SHP77 treated with DMSO at 0.1 percent for 48 hours (cell line): ENCODE measurements at places on chromosomes 2 and 18.

DNA sequence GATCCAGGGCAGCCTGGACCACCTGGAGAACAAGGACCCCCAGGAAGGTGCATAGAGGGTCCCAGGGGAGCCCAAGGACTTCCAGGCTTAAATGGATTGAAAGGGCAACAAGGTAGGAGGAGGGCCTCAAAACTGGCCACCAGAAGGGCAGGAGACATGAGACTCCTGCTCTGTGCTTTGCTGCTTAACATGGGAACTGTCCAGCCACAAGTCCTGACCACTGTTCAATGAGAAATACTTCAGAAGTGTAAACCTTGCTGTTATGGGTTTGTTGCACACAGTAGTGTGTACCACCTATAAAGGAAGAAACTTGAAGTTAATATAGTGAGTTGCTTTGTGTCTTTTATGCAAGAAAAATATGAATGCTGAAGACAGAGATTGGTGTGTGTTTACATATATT lies 44.2 kb upstream of the MFF start:
- no peak for DNase-seq

DNA sequence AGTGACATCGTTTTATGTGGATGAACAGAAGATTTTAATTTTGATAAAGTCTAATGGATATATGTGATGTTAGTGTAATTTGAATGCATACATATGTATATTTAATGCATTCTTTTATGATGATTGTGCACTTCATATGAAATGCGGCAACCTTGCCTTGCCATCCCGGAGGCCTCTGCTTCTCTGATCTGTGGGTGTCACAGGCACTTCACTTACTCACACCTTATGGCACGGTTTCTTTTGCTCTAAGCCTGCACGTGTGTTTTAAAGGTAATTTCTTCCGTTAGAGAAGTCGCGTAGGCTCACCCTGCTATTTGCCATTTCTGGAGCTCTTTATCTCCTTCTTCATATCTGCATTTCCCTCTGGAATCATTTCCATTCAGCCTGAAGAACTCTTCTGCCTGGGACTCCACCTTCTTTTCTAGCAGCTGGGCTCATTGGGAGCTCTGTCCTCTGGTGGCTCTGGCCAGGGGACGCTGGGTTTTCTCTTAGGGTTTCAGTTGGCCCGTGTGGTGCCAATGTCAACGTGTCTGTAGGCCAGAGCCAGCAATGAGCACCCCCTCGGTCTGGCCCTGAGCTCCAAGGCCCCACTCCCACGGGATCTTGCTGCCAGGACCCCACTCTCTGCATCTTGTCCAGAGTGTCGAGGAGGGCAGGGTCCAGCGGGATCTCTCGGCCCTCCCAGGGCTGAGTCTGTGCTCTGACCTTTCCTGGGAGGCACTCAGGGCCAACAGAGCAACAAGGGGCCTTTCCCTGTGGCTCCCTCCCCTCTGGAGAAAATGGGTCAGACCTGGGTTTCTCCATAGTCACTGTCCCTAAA lies 97.3 kb downstream of the RTP5 start:
- DNase-seq = no peak

DNA sequence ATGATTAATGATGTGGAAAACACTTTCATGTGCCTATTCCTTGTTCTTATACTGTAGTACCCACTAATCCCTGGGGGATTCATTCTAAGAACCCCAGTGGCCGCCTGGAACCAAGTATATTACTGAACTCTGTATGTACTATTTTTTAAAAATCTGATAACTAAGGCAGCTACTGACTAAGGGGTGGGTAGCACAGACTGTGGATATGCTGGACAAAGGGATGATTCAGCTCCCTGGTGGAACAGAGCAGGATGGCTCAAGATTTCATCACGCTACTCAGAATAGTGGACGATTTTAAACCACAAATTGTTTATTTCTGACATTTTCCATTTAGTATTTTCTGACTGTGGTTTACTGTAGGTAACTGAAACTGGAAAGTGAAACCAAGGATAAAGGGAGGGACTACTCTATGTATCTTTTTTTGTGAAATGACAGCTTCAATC lies 41.8 kb upstream of the CDC42EP3 start:
- no peak for DNase-seq

DNA sequence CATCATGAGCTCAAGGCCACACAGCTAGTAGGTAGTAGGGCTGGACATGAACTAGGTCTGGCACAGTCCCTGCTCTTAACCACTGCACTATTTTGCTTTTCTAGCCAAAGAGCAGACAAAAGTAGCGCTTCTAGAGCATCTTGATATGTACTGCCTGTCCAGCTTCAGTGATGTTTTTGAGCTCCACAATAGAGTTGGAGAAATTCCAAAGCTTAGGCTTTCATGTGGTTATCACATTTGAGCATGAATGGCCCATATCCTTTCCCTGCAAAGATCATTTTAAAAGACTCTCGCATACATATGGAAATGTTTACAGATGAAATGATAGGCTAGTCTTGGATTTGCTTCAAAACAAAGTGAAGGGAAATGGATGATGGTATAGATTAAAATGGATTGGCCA lies 128.7 kb downstream of the MAP3K20 start:
- no peak for DNase-seq

GRCh38 chr2:133732059-133732458 lies 163.8 kb upstream of the NCKAP5 start:
- DNase-seq = no peak

DNA sequence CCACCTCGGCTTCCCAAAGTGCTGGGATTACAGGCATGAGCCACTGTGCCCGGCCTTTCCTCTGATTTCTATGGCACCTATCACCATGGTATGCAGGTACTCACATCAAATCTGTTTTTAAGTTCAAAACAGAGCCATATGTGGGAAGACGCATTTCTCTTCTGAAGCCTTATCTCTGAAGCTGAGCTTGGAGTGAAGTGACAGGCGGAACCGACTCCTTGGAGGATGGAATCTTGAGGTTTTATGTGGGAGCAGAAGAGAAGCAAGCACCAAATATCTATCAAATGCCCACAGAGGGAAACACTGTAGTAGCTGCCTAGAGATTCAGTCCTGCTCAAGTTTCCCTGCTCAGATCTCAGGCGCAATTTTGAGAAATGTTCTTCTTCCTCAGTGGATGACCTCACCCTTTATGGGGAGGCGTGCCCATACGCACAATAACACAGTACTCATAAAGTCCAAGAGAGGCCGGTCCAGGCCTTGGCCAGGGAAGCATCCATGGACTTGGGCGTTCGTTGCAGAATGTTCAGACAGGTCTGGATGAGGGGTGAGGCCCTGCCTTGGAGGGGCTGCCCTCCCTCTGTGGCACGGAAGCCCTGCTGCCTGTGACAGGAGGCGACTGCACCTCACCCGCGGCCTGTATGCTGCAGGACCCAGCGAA lies 67.9 kb downstream of the HNRNPLL start:
- DNase-seq = no peak

DNA sequence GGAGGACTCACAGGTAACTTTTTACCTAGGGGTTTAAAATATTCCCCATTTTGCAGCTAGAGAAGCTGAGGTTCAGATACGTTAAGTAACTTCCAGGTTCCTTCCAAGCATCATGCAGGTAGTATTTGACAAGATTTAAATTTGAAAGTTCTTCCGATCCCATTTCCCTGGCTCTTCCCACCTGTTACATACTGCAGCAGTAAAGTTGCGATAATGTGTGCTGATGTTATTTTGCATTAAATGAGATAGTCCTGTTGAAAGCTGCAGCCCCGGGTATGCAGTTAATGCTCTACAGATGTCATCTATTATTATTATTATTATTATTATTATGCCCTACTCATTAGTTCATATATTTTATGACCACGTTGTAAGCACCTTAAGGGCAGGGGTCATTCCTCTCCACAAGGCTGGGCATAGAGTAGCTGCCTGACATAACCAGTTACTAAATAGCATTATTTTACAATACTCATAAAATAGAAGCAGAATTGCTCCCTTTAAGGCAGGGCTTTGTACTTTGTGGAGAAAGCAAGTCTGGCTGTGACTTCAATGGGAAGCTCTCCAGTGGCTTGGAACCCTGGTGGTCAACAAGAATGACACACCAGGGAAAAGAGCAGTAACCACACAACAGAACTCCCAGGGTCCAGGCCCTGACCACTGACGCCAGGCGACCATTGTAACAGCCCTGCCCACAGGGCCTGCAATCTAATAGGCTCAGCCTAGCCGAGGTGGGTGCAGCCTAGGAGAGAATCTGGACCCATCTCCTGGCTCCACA lies 112.0 kb upstream of the STPG4 start:
- DNase-seq = no peak

- no peak for DNase-seq
Measured at GRCh38 chr2:2825516-2826208, 494.6 kb upstream of the MYT1L start.

GRCh38 chr18:43389163-43389562 lies 111.9 kb upstream of the SYT4 start:
- DNase-seq = no peak

GRCh38 chr2:134782792-134783191 lies 55.6 kb upstream of the ACMSD start:
- no peak for DNase-seq

DNA sequence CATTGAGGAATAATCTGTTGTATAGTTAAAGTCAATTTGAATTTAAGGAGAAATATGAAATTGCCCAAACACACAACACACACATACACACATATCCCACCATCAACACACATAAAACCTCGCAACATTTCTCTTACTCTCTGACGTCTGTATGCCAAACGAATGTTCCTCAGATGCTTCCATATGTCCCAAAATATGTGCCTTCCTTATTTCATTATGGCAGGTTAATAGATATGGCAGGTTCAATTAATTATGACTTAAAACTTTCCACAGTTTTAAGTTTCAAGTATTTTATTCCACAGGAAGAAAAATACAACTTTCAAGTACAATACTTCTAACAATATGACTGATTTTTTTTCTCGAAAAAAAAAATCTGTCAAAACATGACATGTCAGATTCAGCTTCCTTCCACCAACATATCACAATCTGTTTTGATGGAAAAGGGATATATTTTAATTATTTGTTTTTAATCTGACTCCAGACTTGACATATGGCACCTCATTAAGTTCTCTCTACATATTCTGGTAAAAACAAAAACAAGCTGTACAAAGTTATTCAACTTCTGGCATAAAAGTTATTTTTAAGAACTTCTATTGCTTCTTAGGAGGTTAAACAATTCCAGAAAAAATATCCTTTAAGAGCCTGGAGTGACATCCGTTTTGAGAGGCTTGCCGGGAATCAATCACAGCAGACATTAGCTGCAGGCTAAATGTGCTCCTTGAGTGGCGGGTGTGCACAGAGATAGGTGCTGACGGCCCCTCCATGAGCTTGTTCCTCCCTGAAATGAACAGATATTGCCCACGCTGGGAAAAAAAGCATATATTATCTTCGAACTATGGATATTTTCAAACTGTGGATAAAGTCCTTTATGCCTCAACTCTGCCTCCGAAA lies 812.7 kb downstream of the DCDC2C start:
- no peak for DNase-seq

GRCh38 chr2:202006301-202006700 lies 27.4 kb upstream of the FZD7 start:
- DNase-seq = no peak

GRCh38 chr2:219681694-219682300 lies 54.4 kb downstream of the SLC4A3 start:
- DNase-seq = no peak

GRCh38 chr2:10659898-10660568 lies 29.7 kb downstream of the NOL10 start:
- DNase-seq = no peak

DNA sequence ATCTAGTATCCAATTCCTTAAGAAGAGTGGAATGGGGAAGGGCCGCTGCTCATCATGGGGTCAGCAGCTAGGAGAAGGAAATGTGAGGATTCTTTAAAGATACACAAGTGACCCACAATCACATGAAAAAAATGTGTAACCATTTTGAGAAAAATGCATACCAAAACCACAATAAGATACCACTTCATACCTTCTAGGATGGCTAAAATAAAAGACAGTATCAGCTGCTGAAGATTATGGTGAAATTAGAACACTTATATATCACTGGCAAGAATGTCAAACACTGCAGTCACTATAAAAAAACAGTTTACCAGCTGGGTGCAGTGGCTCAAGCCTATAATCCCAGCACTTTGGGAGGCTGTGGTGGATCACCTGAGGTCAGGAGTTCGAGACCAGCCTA lies 67.9 kb downstream of the C2orf74 start:
- DNase-seq = no peak

GRCh38 chr2:241389697-241390096 lies 33.6 kb downstream of the FARP2 start:
- no peak for DNase-seq

DNA sequence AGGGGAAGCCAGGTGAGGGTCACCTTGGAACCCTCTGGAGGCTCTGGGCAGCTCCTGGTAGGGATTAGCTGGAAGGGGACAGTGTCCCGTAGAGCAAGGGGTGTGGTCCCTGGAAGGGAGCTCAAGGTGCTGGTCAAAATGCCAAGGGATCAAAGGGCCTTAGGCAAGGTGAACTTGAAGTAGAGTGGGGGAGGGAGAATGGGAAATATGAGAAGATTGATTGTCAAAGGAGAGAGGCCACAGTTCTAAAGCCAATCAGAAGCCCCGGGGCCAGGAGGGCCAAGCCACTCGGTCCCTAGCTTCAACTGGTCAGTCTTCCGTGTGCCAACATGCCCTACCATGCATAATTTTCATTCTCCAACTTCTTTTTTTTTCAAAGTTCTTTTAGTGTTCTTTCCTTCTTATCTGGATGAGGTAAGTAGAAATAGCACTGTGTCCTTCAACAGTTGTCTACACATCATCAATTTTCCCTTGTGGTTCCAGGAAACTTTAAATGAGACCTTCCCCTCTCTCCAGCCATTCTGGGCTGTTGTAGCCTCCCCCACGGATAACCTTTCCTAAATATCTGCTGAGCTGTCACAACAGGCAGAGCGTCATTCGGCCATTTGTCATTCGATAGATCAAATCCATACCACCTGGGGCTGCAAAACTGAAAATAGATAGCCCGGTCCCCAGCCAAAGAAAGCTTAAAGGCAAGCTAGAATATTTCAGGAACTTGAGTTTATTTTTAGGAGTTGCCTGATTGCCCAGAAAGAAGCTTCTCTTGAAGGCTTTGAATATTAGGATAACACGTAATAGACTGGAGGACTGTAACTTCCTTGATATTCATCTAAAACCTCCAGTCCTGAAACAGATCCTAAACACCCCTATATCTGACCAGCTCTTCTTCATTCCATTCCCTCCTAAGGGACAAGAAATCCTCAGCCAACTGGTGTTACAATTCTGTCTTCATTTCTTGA lies 83.3 kb downstream of the ALPK2 start:
- no peak for DNase-seq

DNA sequence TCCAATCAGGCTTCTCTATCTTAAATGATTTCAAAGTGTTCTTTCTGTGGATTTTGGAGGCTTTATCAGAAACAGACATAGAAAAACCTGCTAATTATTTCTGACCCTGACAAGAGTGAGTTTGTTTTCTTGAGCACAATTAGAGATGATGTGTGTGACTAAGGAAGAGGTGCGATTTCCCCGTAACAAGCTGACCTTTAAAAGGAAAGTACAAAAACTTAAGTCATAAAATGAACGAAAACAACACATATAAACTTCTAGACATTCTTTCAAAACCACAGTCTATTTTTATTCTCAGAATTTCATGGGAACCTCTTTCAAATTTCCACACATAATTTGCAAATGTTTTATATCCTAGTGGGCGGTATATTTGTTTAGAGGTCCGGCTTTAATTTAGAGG lies 604.8 kb downstream of the CPS1 start:
- no peak for DNase-seq
